Brain pericyte (primary cell): ENCODE measurements at places on chromosomes 16 and 17.

DNA sequence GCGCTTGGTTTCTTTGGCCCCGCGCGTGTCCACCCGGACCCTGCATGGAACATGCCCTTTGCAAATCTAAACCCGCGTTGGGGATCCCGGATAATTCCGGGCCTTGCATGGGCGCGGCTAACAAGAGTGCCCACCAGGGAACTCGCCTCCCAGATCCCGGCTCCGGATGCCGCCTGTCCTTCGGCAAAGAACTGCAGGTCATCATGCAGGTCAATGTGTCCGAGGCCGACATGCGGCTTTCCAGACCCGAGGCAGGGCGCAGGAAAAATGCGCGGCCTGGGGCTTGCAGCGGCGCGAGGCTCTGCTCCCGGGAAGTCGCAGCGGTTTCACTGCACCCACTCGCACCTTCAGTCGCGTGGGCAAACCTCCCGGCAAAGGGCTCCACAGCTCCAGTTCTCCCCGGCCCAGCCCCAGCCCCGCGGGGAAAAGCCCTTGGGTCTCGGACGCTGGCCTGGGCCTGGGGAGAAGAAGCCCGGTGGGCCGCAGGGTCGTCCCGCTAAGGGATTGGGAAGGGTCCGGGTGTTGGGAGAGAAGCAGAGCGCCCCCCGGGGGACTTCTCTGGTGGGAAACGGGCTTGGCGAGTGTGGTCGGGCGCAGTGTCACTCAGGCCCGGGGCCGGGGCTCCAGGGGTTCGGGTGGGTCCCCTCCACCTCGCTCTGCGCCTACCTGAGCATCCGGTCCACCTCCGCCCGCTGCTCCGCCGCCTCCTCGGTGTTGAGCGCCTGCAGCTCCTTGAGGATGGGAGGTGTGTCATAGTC lies 805 bp downstream of the HNF1B start:
- no peak for DNase-seq

GRCh38 chr16:81632392-81633146 lies 146.5 kb upstream of the PLCG2 start:
- DNase-seq: no peak

DNA sequence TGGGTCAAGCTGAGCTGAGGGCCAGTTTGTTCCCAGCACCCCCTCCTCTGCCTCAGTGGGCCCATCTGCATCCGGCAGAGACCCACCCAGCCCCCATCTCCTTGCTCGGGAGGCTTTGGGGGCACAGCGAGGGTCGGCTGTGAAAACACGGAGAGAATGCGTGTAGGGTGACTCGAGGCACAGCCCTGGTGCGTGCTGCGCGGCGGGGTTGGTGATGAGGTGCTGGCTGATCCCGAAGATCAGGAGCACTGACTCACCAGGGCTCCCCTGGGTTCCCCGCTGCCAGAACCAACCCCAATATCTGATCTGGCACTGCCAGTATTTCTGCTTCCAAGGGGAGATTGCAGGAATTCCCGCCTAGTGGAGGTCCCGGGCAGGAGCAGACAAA lies 7.5 kb upstream of the KRT17 start:
- no peak for DNase-seq

DNA sequence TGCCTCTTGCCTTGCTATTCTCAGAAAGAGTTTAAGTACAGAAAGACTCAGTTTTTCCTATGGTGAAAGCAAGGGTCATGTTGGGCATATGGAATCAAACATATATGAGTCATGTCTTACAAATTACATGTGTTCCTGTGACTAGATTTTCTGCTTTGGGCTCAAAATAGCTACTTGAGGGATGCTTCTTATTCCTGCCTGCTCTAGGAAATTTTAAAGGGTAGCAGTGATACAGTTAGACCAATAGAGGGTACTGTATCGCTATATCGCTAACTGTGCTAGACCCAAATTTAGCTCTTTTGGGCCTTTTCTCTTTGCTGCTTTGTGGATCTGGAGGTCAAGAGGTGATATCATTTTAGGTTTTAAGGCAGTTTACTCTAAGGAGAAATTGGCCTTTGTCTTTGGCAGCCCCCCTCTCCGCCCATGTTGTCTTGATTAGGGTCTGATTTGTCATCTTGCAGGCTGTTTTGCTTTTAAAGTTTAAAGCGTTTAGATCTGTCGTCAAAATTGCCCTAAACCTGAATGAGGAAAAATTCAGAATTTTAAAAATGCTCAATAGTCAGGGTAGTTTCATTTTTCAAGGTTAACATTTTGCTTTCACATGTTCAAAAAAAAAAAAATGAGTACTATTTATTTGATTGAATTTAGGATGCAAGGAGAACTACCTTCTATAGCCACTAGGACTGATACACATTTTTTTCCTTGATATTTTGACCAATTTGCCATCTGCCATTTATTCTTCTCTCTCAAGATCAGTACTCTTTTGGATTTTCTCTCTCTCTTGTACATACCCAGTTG lies 8.8 kb downstream of the NFATC3 start:
- no peak for DNase-seq

- no peak for DNase-seq
These were observed 6.2 kb upstream of the ZFHX3 start for GRCh38 chr16:73054125-73054484.
